ENCODE measurements at places on chromosomes 7 and 10. TPM values are rescaled to one million over a fixed set of nuclear protein-coding genes. Genes with fewer than 3 reads are reported as not detected.

CFTR gene
- not detected for total RNA-seq

ACBD7 gene
- total RNA-seq: 2.4 TPM

AKR1E2 gene
- 13.4 TPM for total RNA-seq

SPDYE8 gene
- not detected for total RNA-seq

HTR7 gene
- total RNA-seq: not detected

MET gene
- 0.63 TPM for total RNA-seq

HMX3 gene
- total RNA-seq: not detected

PNLIPRP2 gene
- not detected for total RNA-seq

SPDYE2B gene
- total RNA-seq: not detected

DNA sequence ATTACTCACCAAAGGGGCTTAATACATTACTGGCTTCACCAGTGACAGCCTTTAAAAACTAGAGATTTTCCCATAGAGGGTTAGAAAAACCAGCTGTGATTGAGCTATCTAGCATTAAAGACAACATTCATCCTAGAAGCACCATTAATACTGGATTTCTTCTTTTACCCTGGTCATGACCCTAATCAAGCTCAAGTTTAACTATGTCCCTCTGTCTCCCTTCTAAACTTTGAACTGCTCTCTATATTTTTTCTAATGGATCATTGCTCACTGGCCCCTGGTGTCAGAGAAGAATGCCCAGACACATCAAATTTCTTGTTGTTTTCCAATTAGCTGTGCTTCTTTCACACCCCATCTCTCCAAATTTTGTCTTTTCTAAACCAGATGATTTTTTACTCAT, 1101.3 kb downstream of the XPNPEP1 start:
- DNase-seq: no peak

DNA sequence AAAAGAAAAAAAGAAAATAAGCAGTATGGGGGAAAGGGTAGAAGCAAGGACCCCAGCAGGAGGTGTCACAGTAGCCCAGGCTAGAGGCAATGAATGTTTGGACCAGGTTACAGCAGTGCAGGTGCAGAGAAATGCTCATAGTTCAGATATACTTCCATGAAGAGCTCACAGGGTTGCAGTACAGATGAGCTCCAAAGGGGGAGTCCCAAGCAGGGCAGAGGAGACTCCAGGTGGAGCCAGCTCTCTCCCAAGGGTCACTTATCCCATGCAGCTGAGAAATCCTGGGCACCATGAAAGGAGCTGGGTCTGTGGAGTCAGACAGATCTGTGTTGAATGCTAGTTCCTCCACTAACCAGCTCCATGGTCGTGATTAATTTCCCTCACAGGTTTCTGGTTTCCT, 174.9 kb downstream of the C7orf25 start:
- no peak for DNase-seq

- DNase-seq: no peak
Measured at GRCh38 chr10:593901-594457, 95.5 kb downstream of the DIP2C start.

DNA sequence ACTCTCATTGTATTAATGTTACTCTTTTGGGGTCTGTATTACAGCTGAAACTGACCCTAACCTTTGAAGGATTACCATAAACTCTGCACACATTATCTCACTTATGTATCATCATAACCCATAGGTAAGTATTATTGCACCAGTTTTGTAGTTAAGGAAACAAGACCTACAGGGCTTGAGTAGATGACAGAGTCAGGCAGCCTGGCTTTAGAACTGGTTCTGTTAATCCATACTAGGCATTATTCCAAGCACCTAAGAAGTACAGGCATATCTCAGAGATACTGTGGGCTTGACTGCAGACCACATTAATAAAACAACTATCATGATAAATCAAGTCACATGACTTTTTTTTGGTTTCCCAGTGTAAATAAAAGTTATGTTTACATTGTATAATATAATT, 17.1 kb upstream of the AKR1B1 start:
- no peak for DNase-seq

DNA sequence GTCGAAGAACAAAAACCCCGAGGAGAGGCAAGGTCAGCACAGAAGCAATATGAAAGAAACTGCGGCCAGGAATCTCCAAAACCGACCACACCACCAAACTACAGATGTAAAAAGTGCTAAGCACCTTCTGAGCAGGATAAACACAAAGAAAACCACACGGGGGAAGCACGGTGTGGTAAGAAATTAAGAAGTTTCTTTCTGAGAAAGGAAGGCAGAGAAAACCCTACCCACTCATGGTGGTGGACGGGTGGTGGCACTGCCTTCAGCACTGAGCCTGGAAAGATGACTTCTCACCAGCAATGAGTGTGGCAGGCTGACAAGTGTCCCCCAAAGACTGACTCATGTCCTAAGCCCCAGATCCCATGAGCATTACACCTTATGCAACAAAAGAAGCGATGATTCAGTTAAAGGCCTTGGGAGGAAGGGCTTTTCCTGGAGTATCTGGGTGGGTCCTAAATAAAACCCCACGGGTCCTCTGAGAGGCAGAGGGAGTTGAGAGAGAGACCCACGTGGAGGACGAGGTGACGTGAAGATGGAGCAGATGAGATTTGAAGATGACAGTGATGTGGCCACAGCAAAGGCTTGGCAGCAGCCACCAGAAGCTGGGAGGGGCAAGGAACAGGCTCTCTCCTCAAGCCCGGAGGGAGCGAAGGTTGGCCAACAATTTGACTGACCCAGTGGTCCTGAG, 124.9 kb downstream of the DLG5 start:
- DNase-seq: peak; percentile 74

GRCh38 chr10:49629431-49629881, 15.6 kb downstream of the CHAT start:
- no peak for DNase-seq

GRCh38 chr7:123372368-123372767, 162.0 kb downstream of the IQUB start:
- no peak for DNase-seq

DNA sequence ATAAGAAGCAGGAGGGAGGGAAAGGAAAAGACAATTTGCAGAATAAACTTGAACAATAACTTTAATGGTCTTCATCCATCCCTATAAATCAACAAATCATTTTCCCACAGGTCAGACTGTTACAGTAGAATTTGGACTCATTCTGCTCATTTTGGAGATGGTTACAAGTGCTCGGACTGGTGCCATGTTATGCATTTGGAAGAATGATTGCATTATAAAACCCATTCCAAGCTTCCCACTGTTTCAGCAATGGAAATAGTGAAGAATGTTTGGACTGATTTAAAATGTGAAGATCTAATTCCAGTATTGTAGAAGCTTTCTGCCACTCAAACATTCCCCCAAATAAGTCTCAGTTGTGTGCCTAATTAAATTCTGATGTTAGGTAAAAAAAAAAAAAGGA, 99.7 kb upstream of the ZEB1 start:
- DNase-seq: no peak

GRCh38 chr10:95987685-95988426, 55.5 kb upstream of the CCNJ start:
- no peak for DNase-seq

DNA sequence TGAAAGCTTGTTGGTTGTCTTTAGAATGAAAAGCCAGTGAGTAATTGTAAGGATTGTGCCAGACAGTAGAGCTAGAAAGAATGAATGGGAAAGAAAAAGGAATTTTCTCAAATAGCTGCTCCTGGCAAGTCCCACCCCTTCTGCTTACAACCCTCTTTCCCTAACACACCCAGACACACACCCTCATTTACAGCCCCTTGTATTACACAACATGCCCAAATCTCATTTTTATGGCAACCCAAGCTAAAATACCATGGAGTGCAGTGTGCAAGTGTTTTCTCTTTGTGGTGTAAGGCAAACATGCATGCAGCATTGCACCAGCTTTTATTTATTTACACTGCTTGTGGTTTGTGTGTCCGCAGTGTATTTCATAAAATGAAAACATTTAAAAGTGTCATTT, 1.5 kb downstream of the PRKAR2B start:
- no peak for DNase-seq

GRCh38 chr10:102769375-102770107, 25.8 kb downstream of the WBP1L start:
- no peak for DNase-seq

DNA sequence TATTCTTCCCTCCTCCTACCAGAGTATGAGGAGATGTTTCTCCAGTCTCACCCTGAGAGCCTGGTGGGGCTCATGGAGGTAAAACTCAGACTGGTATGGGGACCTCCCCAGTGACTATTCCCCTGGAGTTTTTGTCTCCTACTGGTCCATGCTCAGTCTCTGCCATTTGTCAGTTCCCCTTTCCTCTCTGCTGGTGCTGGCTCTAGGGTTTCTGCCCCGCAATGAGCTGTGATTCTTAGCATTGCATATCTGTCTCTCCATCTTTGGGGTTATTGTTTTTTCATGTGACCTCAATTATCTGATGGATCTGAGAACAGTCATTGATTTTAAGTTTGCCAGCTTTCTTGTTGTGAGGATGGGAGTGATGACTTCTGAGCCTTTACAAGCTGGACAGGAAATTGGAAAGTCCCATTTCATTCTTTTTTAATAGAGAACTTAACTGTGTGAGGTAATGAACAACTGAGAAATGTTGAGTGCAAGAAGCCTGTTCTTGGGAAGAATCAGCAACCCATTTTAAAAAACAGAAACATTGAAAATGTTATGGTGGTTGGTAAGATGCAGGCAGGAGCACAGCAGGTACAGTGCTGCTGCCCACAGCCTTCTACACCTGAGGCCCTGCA, 26.9 kb downstream of the NACAD start:
- DNase-seq: no peak
